Fibroblast of gingiva (primary cell): ENCODE measurements at places on chromosomes 4 and X.

- DNase-seq, result no peak
Observed at GRCh38 chrX:112651766-112652165, 28.0 kb downstream of the LHFPL1 start.

DNA sequence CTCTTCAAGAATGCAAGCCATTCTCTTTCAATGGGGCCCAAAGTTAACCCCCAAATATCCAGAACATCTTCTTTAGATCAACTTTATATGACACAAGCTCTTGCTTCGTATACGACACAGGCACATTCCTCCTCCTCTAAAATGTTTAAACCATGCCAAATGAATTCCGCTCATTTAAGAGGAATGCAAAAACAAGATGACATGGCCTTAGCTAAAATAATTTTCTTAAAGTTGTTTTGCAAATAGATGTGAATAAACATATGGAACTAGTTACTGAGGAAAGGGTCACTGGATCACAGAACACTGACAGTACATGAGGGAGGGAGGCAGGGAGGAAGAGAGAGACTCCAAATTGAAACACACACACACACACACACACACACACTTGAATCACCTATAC lies 97.4 kb downstream of the RASL11B start:
- DNase-seq, result peak; percentile 99

DNA sequence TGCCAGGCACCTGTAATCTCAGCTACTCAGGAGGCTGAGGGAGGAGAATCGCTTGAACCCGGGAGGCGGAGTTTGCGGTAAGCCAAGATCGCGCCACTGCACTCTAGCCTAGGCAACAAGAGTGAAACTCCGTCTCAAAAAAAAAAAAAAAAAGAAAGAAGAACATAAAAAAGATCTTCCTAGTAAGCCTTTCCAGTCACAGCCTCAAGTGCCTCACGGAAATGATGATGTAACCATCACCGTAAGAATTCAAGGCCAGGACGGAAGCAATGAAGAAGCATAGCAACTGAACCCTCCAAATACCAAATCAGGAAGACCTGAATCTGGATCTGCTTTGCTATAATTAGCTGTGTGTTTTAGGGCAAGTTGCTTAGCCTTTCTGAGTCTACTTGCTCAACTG lies 28.8 kb downstream of the RBM47 start:
- DNase-seq, result no peak

GRCh38 chrX:106042296-106042695 lies 3.8 kb upstream of the SERPINA7 start:
- no peak for DNase-seq

DNA sequence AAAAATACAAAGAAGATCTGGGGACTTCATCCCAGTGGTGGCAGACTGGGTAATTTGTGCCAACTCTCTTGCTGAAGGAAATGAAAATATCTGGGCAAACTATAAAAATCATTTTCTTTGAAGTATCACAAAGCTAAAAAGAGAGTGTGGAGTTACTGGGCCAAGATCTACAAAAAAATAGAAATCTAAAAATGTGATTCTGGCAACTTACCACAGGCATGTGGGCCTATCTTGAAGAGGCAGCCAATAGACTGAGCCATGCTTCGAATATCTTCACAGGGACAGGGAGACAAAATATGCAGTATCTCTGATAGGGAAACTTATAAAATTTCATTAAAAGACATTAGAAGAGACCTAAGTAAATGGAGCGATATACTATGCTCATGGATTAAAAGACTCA lies 168.8 kb downstream of the RCHY1 start:
- DNase-seq, result no peak

GRCh38 chr4:149788300-149788699 lies 27.3 kb downstream of the IQCM start:
- DNase-seq, result peak; percentile 41

DNA sequence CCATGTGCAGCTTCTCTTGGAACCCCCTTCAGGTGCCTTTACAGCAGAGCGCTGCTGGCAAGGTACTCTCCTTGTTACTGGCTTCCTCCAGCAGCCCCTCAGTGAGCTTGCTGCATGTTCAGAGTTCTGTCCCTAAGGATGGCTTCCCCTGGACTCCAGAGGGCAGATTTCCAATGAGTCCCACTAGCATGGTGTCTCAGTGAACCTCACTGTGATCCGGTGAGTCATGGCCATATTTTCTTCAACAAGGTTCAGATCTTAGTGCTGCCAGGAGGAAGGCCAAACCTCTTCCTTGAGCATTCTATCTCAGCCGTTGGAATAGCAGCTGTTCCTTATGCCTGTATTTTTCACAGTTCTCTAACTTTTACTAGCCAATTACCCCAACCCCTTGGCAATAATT lies 98.8 kb downstream of the CASK start:
- no peak for DNase-seq

DNA sequence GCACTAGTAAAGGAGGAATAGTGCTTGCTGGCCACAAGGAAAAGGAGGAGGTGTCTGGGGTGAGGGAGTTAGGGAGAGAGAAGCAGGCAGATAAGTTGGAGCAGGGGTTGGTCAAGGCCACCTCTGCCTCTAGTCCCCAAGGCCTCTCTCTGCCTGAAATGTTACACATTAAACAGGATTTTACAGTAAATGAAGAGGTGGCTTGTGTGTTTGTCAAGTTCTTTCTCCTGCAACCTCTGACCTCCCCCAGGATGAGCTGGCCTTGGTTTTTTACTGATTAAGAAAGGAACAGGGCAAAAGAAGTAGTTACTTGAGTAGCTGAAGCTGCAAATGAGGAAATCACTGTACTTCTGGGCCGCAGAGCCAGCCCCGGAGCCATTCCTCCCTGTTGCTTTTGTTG lies 2.0 kb downstream of the GJB1 start:
- no peak for DNase-seq

GRCh38 chr4:156313497-156313896 lies 359.8 kb upstream of the CTSO start:
- DNase-seq, result no peak

- no peak for DNase-seq
Observed at GRCh38 chr4:37892641-37893040, 1.8 kb downstream of the TBC1D1 start.
